Kidney (tissue), 22 donors: ENCODE measurements at places on chromosomes 1 and 21.

- DNase-seq: no peak
These were observed 155.6 kb downstream of the PRDM2 start for GRCh38 chr1:13855554-13855953.

DNA sequence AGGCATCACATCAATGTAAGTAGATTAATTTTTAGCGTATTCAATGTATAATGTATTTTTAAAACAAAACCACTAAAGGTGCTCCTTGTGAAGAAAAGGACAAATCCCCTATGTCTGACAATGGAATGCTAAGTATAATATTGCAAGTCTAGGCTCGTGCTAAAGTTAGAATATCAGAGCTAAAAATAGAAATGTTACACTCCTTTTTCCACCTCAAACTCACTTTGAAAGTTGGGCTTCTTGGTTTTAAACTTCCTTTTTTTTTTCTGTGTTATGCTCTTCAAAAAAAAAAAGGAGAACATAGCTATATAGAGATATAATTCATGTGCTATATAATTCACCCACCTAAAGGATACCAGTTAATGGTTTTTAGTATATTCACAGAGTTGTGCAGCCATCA is 3.6 kb upstream of the SERBP1 start:
- no peak for DNase-seq

DNA sequence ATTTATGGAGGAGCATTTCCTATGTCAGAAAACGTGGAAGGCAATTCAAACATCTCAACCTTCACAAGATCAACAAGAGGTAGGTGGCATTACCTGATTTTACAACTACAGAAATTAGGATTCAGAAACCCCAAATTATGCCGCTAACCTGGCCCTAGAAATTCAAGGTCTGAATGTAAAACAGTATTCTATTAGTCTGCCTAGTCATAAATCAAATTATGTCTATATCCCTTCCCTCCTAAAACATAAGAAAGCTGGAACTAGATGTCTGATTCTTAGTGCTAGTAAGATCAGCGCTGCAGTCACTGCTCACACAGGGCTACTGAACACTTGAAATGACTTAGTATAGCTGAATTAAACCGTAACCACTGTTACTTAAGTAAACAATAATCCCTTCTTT is 1.4 kb downstream of the TOMM20 start:
- DNase-seq: no peak

DNA sequence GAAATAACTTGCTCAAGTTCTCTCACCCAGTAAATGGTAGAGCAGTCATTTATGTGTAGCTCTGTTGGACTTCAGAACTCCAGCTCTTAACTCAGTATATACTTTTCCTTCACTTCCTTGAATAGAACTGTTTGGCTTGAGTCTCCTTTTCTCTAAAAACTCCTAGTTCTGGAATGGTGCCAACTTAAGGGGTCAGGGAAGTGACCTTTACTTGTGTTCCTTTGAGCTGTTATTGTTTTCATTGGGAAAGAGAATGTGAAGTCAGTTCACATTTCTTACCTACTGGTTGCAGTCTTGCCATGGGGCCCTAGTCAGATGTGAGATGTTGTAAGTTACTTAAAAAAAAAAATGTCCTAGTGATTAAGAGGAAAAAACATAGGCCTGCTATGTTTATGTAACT is 77.0 kb upstream of the MACF1 start:
- peak; percentile 87 for DNase-seq

DNA sequence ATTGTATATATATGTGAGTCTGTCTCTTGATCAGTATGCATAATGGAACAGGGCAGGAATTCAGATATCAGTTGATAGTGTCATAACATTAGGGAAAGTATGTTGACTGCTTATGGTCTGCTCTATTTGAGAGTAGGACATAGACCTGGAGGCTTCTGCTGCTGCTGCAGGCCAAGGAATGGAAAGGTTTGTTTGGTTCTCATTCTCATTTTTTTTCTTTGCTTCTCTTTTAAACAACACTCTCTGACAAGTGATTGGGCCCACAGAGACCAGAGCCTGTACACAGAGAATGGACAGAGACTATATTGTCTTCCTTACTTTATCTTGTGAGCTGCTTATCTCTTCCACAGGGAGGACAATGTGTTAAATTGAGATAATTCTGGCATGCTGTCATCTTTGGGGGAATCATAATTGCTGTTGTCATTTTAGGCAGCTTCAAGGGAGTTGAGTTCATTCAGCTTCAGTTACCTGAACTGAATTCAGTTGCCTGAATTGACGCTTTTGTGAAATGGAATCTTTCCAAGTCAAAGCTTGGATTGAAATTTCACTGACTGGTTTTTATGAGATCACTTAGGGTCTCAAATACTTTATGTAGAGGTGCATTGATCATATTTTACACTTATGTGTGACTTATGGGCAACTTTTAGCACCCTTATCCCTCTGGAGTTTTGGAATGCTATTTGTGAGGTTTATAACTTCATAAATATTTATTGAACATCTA is 16.9 kb downstream of the CAP1 start:
- DNase-seq: no peak

DNA sequence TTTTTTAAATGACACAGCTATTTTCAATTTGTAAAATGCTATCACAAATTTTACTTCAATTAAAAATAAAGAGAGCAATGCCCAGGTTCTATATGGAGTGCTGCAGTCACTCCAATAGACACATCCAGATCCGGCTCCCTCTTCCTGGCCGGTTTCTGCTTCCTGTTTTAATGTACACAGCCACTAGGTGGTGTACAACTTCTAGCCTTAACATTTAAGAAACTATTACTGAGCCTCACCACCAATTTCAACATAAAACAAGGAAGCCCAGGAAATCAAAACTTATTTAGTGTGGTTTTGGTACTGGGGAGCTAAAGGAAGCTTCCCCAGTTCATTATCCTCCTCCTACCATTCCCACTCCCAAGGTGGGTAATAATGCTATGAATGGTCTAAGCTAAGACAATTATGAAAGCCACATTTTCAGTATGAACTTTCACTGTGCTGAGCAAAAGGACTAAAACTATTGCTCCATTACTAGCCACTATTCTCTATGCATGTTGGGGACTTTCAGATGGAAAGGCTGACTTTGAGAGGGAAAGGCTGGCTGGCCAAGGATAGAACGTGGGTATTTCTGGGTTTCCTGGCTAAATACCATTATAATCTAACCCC is 25.5 kb upstream of the MTMR11 start:
- peak; percentile 85 for DNase-seq

- DNase-seq: no peak
These were observed 39.6 kb upstream of the PALMD start for GRCh38 chr1:99606306-99606705.

- no peak for DNase-seq
These were observed 43.0 kb upstream of the PSEN2 start for GRCh38 chr1:226827458-226827857.

DNA sequence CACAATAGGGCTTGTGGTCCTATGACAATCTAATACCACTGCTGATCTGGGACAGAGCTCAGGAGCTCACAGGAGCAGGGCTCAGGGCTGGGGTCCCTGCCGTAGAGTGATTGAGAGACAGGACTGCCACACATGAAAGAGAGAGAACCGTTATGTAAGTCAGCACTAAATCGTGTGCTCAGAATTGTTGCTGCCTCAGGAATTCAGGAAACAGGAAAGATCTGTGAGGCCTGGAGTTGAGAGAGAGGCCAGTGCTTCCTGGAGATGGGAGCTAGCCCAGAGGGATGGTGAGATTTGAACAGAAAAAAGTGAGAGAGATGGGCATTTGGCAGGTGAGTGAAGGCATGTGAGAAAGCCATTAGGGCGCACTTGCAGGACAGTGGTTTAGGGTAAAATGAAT is 17.5 kb upstream of the ACBD6 start:
- DNase-seq: no peak

- DNase-seq: no peak
These were observed 229.0 kb downstream of the SRGAP2C start for GRCh38 chr1:121413821-121414220.

GRCh38 chr1:7011826-7012225 is 226.6 kb downstream of the CAMTA1 start:
- no peak for DNase-seq

GRCh38 chr1:213585959-213586586 is 401.7 kb upstream of the PROX1 start:
- DNase-seq: no peak

GRCh38 chr1:156319664-156320063 is 18.4 kb downstream of the CCT3 start:
- DNase-seq: no peak

DNA sequence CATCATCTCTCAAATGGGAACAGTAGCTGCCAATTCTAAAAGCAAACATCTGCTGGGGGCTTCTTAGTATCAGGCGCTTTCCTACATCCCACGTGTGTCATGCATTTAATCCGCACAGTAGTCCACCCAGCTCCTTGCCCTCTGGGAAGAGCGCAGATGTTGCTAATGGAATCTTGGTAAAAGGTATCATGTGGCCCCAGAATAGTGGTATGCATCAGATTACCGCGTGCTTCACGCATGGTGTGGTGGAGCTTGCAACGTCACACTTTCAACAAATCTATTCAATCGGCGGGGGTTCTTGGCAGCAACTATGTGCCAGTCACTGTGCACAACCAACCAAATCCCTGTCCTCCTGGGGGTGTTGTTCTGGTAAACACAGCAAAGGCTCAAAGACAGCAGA is 141.0 kb downstream of the HIVEP3 start:
- DNase-seq: no peak

DNA sequence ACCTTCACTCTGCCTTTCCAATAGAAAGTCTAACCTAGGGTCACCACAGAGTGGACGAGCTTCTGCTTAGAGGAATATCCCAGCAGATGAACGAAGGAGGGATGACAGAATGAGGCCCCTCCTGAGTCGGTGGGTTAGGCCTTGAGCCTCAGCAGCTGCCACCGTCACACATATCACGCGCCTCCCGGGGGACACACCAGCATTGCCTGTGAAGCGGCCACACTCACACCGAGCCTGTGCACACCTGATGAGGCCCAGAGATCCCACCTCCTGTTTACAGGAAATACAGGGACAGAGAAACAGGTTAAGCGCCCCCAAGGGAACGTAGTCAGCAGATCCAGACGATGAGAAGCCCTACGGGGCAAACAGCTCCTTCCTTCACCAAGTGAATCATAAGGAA is 25.1 kb upstream of the LRRC47 start:
- peak; percentile 61 for DNase-seq

GRCh38 chr1:1989789-1990188 is 13.8 kb downstream of the CFAP74 start:
- no peak for DNase-seq
